NCI-H2029 treated with DMSO at 0.1 percent for 48 hours (cell line): ENCODE measurements at places on chromosomes 6 and 20.
A peak's percentile ranks its signal among the peaks of the same experiment; 100 is the strongest.

GRCh38 chr6:150800674-150801314 is 64.7 kb upstream of the MTHFD1L start:
- DNase-seq = no peak

- DNase-seq = no peak
Observed at GRCh38 chr6:3320238-3320811, 61.6 kb downstream of the PSMG4 start.

DNA sequence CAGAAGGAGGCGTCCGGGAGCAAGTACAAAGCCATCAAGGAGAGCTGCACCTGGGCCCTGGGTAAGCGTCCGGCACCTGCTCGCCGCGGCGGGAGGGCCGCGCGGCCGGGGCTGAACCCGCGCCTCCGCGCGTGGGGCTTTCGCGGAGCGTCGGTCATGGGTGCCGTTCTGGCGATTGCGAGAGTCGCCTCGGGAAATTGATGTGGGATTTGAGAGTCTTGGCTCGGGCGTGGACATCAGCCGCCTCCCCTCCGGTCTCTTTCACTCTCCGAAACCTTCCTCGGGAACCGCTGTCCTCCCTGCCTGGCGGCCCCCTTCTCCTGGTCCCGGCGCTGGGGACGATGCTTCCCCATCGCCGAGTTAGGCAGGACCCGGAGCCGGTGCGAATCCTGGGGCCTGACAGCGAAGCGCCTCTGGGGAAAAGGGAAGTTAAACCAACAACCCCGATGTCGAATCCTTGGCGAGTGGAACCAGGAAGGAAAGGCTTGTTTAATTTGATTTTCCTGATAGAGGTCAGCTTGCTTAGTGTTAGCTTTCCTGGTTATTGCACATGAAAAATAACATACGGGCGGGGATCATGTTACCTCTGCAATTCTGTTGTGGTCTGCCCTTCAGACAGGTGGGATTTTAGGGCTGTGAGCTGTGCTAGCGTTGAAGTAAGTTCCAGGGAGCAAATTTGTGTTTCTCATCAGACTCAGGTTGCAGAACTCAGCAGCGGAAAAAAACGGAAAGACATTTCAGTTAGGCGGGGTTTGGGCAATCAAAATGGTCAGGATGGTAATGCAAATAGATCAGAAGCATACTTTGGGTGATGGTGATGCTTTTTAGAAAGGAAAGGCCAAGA is 594 bp downstream of the ARFGEF3 start:
- no peak for DNase-seq

GRCh38 chr6:139369068-139369467 is 5.4 kb downstream of the CITED2 start:
- no peak for DNase-seq

DNA sequence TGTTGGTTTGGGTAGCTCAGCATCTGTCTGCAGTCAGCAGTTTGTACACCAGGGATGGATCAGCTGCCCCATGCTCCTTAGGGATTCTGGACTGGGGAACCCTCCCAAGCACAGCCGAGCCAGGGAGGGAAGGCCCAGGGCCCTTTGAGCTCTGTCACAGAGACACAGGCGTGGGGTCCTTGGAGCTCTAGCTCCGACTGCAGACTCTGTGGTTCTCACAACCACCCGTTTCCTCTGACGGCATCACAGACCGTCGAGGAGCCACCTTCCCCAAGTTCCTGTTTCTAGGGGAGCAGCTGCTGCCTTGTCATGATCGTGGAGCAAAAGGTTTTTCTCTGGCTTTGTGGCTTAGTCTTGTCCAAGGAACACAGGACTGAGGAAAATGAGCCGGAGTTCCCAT is at the start of gene SLA2:
SLA2 (minus strand) TSS at position 199 of the 400 bp plus-strand sequence. CDS start 4,861 bp downstream, outside the sequence.
- no peak for DNase-seq

DNA sequence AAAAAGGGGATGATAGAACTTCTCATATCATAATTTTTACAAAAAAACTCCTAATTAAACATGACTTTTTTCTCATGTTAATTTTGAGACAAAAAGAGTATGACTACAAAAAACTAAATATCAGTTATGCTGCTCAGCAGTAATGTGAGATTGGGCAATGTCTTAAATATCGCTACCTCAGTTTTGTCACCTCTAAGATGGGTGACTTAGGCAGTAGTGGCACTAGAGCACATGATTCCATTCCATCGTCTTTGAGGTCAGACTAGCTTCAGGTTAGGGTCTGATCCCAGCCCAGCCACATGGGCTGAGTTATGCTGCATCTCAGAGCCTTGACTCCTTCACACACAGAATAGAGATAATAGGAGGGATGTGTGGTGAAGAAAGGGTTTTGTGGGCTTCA is 11.0 kb downstream of the DCBLD1 start:
- no peak for DNase-seq

DNA sequence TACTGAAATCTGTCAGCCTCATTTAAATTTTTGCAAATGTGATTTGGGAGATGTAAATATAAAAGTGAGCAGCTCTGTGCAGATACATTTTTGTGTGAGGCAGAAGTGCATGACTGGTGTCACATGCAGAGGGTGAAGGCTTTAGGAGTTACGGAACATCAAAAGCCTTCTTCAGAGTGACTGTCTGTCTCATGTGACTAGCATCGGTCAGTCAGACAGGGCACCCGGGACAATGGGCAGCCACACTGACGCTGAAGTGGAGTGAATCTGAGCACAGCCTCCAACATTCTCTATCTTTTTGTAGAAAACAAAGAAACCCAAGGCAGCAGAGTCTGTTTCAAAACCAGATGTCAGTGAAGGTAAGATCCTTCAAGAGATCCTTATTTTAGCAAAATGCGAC is 7.9 kb upstream of the FAM209A start:
- DNase-seq = no peak

DNA sequence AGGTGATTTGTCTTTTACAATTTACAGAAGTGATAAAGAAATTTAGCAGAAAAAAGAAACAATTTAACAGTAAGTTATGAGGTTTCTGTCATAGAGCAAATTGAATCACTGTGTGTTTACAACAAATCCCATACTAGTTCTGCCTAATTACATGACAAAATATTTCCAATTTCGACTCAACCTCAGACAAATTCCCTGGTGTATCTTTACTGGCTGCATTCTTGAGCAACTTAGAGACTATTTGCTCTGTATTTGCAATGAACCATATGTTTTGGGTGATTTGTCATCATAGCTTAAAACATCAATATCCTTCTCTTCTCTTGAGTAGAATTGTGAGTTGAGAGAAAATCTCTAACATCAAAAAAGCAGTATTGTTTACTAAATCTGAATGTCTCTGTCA is 128.7 kb downstream of the SIM1 start:
- DNase-seq = no peak

- DNase-seq = no peak
Observed at GRCh38 chr20:4431446-4431845, 290.3 kb upstream of the PRND start.

DNA sequence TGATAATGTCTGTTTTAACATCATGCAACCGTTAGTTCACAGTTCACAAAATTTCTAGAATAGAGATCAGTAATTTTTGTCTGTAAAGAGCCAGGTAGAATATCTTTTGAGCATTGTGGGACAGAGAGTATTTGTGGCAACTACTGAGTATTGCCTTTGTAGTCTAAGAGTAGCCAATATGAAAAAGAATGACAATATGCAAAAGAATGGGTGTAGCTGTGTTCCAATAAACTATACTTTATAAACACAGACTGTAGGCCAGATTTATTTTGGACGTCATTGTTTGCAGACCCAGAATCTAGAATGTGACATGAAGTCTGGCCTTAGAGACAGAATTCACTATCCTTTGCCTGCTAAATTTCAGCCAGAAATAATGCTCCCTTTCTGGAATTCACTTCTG is 694.1 kb upstream of the MMS22L start:
- DNase-seq = no peak

- no peak for DNase-seq
Observed at GRCh38 chr6:121920616-121921015, 478.8 kb upstream of the HSF2 start.

GRCh38 chr20:20719411-20719810 is 7.0 kb upstream of the RALGAPA2 start:
- no peak for DNase-seq

DNA sequence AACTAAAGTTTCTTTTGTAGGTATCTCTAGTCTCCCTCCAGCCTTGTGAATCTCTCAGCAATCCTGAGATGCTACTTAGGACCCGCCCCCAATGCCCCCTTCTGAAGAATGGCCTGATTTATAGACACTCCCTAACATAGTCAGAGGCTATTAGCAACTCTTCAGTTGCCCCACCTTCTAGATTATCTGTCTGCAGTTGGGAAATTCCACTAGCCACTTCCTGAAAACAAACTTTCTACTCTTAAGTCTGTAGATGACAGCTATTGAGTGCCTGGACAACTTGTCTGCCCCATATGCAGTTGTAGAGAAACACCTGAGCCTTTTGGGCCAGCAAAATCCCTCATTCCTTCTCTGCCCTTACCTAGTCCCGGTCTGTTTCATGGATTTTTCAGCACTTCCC is 188.2 kb upstream of the PREP start:
- no peak for DNase-seq

DNA sequence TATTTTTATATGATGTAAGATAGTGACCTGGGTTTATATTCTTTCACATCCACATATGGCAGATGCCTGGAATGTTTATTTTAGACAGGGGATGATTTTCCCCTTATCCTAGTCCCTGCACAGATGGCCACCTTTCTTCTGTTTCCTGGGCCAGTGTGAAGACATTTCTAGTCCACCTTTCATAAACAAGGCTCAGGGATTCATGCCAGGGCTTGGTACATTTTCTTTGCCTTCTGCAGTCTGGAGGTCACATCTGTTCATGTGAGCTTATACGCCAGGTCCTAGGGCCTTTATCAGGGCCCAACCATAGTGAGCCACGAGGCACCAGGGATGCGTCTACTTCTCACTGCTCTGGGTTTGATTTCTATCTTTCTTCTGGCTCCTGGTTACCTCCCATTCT is 38.0 kb upstream of the ERVFRD-1 start:
- DNase-seq = no peak

DNA sequence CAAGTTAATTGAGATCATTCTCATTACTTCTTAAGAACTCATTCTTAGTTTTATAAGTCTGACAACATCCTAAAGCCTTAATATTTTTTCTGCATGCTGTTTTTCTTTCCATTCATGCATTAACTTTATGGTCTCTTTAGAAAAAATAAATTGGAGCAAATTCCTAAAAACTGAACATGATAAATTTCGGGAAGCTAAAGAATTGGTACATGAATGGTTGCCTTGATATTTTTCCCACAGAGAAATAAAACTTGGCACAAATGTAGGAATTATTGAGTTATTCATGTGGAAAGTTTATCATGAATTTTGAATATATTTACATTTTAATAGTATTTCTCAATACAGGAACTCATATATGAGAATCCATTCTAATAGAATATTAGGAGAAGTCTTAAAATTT is 115.9 kb downstream of the BMP5 start:
- DNase-seq = no peak

DNA sequence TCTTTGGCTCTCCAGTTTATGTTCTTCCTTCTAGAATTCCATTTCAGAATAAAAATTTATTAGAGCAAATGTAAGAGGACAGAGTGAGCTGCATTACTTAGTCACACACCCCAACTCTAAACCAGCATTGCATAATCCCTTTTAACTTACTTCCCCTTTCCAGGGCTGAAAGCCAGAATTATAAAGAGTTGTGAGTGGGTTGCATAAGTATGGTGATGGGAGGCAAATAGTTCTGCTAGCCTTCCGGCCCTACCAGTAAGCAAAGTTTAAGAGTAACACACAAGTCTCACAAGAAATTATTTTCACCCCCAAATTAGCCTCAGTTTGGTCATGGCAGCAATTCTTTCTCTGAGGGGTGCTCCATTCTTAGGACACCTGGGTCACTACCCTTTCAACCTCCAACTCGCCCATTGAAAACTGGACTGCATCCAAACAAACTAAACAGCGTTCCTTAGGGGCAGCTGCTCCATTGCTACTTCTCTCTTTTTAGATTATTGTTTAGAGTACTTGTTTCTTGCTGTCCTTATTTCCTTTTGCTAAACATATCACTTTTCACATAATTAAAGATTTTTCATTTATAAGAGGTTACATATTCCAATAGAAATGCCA is 1.6 kb downstream of the KIAA0408 start:
- no peak for DNase-seq

- peak; percentile 52 for DNase-seq
Observed at GRCh38 chr20:36460648-36461599, 80.4 kb upstream of the MYL9 start.

GRCh38 chr6:107080036-107080435 is 35.3 kb downstream of the BEND3 start:
- DNase-seq = no peak

- DNase-seq = no peak
Observed at GRCh38 chr20:41408156-41408794, 41.7 kb upstream of the EMILIN3 start.

DNA sequence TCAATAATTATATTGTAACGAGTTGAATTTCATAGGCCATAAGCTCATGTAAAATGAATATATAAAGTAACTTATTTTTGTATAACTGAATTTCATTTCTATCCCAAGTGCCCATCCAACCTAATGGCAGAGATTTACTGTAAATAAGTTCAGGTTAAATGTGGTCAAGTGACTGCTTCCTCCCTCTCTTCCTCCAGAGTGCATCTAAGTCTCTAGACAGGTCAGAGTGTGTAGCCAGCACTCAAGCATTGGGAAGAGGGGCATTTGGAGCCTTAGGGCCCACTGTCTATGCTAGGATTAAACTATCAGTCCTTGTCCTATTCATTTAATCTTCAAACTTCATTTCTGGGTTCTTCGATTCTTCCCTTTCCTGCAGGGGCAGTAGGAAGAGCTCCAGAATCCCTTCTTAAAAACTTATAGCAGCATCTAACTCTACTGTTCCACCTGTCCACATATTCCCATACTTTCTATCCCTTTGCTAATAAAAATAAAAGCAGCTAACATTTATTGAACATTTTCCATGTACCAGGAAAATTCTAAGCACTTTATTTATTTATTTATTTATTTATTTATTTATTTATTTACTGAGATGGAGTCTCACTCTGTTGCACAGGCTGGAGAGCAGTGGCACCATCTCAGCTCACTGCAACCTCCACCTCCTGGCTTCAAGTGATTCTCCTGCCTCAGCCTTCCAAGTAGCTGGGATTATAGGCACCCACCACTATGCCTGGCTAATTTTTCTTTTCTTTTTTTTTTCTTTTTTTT is 36.1 kb upstream of the TOP1 start:
- DNase-seq = no peak

DNA sequence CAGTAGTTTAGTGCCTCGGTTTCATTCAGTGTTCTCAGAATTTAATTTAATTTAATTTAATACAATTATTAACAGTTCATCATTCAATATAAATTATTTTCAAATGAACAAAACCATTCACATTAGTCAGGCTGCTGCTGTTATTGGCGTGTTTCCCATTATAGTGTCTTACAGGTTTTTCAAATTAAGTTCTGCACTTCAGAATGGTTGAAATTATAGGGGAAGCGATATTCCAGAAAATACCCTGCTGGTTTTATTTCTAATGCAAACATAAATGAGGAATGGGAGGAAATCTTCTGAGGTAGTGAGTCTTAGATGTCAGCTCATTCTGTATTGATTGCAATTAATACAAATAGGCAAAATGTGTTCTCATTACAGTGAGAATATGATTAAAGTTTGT is 37.6 kb downstream of the OPN5 start:
- no peak for DNase-seq

- DNase-seq = no peak
Observed at GRCh38 chr6:160137130-160137988, 15.7 kb downstream of the SLC22A1 start.

GRCh38 chr20:25525867-25526266 is 59.5 kb downstream of the NINL start:
- no peak for DNase-seq
